ENCODE measurements at places on chromosomes 7 and 10.
A peak's percentile ranks its signal among the peaks of the same experiment; 100 is the strongest.

DNA sequence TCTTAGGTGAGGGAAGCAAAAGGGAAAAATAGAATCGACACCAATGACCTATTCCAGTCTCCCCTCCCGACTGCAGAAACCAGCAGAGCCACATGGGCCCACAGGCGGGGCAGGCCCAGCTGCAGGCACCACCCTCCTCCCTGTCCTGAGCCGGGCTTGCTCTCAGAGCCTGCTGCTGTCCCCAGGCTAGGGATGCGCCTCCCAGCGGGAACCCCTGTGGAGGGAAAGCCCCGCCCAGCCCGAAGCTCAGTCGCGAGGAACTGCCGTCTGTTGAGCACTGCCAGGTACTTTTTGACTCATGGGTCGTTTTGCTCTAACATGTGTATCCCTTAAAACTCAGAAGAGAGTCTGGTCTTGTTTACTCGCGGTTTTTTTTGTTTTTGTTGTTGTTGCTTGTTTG, 124.5 kb upstream of the RET start:
- no peak for DNase-seq

- peak; percentile 11 for DNase-seq
Observed at GRCh38 chr7:131556053-131556908, at the start of gene PODXL. Gene PODXL (minus strand): TSS chr7:131556628. CDS start chr7:131556359, 269 bp downstream.

DNA sequence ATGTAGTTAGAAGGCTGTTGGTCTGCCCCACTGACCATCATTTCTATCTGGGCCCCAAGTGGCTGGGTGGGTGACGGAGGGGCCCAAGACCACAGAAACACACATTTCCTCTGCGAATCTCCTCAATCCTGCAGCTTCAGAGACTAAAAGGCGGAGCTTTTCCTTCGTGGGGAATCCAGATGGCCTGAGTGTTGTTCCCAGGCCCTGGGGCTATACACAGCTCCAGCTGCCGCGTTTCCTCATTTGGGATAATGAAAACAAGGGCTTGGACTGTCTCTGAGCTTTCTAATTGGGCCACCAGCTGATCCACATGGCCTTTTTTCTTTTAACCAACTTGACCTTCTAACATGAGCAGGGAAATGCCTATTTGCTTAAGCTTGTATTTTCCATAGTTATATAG, 339.9 kb downstream of the CXCL12 start:
- DNase-seq: no peak

DNA sequence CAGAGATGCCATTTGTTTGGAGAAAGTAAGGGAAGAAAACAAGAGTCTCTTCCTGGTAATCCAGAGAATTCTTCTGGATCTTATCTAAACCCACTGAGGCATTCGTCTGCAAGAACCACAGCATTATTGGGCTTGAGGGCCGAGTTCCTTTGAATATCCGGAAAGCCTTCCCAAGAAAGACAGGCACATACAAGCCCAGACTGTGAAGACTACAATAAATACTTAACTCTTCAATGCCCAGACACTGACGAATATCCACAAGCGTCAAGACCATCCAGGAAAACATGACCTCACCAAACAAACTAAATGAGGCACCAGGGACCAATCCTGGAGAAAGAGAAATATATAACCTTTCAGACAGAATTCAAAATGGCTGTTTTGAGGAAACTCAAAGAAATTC, 99.0 kb downstream of the RNF32 start:
- DNase-seq: no peak

DNA sequence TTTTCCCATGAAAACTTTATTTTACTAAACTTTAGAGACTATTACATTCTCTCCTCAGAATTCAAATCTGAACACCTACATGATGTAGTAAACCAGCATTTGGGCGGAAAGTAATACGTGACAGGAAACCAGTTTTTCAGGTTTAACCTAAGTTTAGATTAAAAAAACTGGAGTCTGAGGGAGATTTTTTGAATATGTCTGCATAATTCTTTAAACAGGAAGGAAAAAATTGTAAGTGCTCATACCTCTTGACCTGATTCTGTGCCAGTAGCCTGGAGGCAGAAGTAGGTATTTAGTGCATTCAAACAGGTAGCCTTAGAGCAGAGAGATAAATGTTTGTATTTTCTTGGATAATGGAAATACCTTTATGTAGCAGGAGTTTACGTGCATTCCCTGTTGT, 224.3 kb downstream of the MDFIC start:
- no peak for DNase-seq

- DNase-seq: no peak
Observed at GRCh38 chr10:121313119-121313875, 284.9 kb downstream of the FGFR2 start.

- DNase-seq: no peak
Observed at GRCh38 chr7:123635551-123636359, 19.9 kb upstream of the LMOD2 start.

- DNase-seq: no peak
Observed at GRCh38 chr7:24879291-24879690, 100.7 kb downstream of the OSBPL3 start.

GRCh38 chr10:22230158-22230833, 12.5 kb upstream of the EBLN1 start:
- DNase-seq: no peak

- no peak for DNase-seq
Observed at GRCh38 chr10:91313796-91314485, 93.5 kb downstream of the PCGF5 start.

GRCh38 chr7:7984424-7984823, 15.8 kb downstream of the GLCCI1 start:
- no peak for DNase-seq

DNA sequence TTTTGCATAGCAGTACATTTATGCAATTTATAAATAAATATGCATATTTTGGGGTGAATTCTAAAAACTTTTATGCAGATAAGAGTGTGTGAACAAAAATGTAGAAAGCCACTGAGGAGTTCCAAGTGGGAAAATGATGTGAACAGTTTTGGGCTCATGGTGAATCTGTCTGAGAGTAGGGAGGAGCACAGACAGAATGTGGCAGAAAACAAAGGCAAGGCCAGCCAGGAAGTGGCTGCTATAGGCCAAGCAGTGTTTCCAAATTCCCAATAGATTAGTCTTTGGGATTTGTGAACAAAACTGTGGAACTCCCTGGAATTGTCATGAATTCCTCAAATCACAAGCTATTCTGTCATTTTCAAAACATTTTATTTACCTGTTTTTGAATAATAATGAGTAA, 73.6 kb upstream of the AMPH start:
- no peak for DNase-seq

DNA sequence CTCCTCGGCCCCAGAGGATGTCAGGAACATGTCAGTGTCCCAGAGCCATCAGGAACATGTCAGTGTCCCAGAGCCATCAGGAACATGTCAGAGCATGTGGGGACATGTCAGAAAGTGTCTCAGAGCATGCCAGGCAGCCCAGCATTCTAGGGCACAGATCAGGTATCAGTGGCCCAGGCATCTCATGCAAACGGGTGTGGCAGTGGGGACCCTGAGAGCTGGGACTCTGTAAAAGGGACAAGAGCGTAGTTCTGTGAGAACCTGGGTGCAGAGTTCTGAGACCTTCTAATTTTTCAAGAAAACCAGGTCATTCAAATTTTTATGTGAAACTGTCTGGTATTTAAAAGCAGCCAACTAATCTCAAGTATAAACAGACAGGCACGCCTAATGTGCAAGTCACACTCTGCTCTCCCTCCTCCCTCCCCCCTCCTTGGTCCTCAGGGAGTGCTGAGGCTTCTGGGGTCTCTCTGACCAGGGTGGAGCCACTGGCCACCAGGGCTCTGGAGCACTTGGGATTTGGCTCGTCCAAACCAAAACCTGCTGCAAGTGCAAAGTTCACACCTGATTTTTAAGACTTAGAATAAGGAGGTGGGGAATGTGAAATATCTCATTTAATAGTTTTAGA, 64.6 kb downstream of the ALOX5 start:
- no peak for DNase-seq

DNA sequence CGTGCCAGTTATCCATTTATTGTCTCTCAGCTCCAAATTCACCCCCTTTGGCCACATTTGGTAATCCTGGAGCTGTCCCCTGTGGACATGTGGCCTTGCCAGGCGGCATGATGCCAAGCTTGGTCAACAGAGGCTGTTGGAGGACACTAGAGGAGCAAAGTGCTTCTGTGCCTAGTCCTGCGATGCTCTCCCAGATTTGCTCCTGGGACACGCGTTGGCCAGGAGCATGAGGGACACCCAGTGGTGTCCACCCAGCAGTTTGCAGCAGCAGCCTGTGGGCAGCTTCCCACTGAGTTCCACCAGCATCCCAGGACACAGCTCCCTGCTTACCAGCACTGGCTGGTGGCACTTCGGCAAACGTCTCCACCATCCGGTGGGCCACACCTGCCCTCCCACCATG, 55.5 kb upstream of the STEAP1B start:
- no peak for DNase-seq

- no peak for DNase-seq
Observed at GRCh38 chr7:27154901-27155815, 1.3 kb downstream of the HOXA7 start.

- no peak for DNase-seq
Observed at GRCh38 chr10:60646966-60647796, 131.1 kb upstream of the CDK1 start.

DNA sequence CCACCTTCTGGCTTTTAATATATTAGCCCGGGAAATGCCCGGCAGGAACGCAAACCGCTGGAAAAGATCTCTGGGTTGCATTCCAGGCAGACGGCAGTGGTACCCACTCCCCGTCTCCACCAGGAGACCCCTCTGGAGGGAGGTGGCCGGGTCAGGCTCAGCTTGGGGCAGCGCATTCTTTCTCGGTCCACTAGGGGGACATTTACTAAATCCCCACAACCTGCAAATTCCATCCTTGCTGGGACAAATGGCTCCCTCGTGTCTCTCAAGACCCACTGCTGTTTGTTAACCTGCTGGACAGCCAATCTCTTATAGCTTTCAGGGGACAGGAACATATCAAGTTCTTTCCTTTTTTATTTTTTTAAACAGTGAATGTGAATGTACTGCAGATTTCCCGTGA, 45.8 kb upstream of the CARD11 start:
- no peak for DNase-seq

DNA sequence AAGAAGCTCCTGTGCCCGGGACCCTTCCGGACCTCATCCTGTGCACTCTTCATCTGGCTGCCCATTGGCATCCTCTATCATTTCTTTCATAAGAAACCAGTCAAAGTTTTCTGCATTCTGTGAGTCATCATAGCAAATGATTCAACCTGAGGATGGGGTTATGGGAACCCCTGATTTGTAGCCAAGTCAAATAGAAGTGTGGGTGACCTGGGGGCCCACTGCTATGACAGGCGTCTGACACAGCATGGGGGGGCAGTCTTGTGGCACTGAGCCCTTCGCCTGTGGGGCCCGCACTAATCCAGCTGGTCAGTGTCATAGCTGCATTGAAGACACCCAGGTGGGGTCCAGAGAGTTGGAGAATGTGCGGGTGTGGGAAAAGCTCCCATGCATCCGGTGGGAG, 230.4 kb downstream of the USP6NL start:
- DNase-seq: no peak

GRCh38 chr10:106615081-106615480, 549.4 kb downstream of the SORCS1 start:
- DNase-seq: no peak

GRCh38 chr7:157097569-157097968, 41.2 kb upstream of the UBE3C start:
- no peak for DNase-seq

DNA sequence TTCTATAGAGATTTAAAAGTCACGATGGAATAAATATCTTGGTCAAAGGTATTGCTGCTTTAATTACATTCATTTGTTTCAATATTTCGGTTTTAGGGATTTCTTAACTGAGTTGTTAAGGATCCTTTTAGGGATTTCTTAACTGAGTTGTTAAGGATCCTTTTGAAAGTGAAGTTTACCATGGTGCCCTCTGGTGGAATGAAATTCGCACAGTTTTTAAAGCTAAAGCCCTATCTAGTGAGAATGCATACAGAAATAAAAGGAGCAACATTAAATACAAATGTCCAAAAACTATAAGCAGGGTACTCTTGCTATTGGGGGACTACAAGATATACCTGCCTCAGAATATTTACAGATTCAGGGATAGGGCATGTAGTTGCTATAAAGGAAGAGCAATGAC, 193.7 kb downstream of the RNLS start:
- no peak for DNase-seq

GRCh38 chr10:79418886-79419595, 26.4 kb downstream of the ZCCHC24 start:
- DNase-seq: no peak

GRCh38 chr7:112080441-112080840, 125.8 kb downstream of the DOCK4 start:
- DNase-seq: no peak

Measured in activated naive CD8-positive, alpha-beta T cell treated with anti-CD3 and anti-CD28 coated beads, Interleukin-2, amount 50 U/mL, for 16 hours (primary cell).